T47D (cell line): ENCODE measurements at places on chromosomes 2 and 18.

DNA sequence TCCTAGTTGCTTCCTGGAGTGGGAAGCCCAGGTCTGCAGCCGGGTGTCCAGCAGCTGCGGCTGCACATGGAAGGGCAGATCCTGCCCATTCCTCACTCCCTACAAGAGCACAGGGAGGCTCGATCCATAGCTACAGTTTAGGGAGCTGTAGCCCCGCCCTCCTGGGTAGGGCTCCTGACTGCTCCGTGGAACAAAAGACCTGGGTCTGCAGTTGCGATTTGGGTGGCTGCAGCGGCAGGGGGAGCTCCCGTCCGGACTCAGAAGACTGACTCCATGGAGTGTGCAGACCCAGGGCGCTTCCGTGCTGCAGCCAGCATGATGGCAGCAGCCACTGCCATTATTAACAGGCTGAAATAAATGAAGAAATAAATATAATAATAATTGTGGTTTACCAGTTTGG lies 157.3 kb downstream of the CTNNA2 start:
- no peak for DNase-seq

- peak; percentile 53 for DNase-seq
These were observed 16.7 kb upstream of the STAT1 start for GRCh38 chr2:191030521-191031154.

- DNase-seq, result no peak
These were observed 88.5 kb downstream of the TWIST2 start for GRCh38 chr2:238936162-238937052.

- no peak for DNase-seq
These were observed 405.6 kb downstream of the TNS1 start for GRCh38 chr2:217597145-217597544.

DNA sequence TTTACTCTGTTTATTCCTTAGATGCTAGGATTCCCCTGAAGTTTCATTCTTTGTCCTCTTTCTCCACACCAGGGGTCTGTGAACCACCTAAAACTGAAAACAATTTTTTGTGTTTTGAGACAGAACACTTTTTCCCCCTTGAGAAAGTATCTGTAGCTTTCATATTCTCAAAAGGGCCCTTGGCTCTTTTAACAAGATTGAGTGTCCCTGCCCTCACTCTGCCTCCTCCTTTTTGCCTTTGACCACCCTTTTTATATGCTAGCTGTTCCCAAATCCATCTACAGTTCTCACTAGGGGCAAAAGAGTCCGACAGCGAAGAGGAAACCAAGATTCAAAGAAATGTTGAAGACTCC lies 883 bp upstream of the EHBP1 start:
- DNase-seq, result no peak

GRCh38 chr2:88517759-88518201 lies 65.3 kb upstream of the FOXI3 start:
- no peak for DNase-seq

DNA sequence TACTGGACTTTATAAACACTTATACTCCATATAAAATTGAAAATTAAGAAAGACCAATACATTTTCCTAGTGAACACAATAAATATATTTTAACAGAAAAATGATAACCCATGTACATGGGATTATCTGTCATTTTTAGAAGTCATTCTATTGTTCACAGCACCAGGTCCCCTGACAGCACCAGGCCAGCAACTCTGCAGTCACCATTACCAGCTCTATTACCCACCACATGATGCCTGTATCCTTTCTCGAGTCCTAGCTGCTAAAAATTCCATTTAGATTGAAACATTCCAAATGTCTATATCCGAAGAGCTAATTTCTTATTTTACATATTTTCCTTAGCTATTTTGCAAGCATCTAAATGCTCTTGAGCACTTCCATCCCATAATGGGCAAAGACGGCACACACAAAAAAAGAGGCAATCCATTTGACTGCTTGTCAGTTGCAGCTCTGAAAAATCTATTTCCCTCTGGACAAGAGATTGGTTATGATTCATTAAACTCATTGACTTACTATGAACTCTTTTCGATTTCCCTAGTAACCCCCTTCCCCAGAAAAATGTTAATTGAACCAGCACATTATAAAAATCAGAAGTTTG lies 336.9 kb downstream of the RIT2 start:
- no peak for DNase-seq

DNA sequence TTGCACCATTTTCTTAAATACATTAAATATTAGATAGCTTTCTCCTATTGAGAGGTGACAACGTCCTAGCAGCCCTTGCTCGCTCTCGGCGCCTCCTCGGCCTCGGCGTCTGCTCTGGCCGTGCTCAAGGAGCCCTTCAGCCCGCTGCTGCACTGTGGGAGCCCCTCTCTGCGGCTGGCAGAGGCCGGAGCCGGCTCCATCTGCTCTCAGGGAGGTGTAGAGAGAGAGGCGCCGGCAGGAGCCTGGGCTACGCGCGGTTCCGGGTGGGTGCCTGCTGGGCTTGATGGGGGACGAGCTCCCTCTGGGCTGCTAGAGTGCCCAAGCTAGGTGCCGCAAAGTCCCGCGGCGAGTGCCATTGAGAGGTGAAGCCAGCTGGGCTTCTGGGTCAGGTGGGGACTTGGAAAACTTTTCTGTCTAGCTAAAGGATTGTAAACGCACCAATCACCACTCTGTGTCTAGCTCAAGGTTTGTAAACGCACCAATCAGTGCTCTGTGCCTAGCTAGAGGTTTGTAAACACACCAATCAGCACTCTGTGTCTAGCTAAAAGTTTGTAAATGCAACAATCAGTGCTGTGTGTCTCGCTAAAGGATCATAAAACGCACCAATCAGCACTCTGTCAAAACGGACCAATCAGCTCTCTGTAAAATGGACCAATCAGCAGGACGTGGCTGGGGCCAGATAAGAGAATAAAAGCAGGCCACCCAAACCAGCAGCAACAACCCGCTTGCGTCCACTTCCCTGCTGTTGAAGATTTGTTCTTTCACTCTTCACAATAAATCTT lies 3.1 kb downstream of the RPRD1A start:
- DNase-seq, result no peak

DNA sequence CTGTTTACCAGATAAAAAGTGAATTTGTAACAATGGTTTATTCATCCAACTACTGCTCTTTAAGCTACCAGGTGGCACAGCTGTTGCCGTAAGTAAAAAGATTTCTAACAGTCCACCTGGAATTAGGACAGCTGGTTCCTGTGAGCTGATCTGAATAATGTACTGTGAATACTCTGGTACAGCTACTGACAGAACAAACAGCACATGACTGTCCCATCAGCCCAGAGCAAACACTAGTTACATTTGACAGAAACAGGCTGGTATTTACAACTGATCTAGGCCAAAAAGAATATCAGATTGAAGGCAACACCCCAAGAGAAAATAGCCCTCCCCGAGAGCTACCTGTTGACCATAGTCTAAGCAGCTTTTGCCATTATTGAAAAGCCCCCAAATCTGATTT lies 840.4 kb downstream of the CPS1 start:
- peak; percentile 91 for DNase-seq

GRCh38 chr2:205411558-205411957 lies 270.7 kb upstream of the NRP2 start:
- DNase-seq, result no peak

DNA sequence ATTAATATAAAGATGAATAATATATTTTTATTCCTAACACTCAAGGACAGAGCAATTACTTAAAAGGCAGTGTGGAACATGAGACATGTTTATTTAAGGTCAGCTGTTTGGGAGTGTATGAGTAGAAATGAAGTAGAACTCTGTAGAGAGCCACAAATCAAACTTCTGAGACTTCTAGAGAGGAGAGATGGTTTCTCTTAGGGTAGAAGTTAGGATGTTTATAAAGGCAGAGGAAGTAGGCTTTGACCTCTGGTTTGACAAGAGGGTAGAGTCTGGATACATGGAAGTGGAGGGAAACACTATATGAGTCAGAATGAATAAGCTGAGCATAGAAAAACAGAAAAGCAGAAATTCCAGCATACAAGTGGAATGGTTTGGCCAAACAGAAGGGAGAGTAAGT lies 262.1 kb upstream of the KLHL14 start:
- DNase-seq, result no peak

DNA sequence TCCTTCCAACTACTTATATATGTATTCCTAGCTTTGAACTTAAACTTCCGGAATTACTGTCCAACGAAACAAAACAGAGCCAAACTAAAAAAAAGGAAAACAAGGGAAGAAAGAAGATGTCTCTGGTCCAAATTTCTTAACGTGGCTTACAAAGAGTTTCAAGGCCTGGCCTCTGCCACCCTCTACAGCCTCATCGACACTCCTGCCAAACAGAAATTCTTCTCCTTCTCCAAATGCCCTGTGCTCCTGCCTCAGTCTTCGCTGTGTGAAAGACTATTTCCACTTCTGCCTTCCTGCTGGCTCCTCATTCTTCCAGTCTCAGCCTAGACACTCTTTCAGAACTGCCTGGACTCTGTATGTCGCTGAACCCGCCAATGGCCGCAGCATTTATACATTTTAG lies 249.2 kb downstream of the TXNL1 start:
- no peak for DNase-seq

GRCh38 chr2:206764673-206765241 lies 371 bp downstream of the MDH1B start:
- DNase-seq, result no peak

GRCh38 chr2:240426845-240427721 lies 8.4 kb upstream of the GPC1 start:
- peak; percentile 48 for DNase-seq
